ENCODE measurements at places on chromosomes 2 and 18.

GRCh38 chr2:6960659-6961058, 43.4 kb downstream of the RNF144A start:
- DNase-seq, result no peak

DNA sequence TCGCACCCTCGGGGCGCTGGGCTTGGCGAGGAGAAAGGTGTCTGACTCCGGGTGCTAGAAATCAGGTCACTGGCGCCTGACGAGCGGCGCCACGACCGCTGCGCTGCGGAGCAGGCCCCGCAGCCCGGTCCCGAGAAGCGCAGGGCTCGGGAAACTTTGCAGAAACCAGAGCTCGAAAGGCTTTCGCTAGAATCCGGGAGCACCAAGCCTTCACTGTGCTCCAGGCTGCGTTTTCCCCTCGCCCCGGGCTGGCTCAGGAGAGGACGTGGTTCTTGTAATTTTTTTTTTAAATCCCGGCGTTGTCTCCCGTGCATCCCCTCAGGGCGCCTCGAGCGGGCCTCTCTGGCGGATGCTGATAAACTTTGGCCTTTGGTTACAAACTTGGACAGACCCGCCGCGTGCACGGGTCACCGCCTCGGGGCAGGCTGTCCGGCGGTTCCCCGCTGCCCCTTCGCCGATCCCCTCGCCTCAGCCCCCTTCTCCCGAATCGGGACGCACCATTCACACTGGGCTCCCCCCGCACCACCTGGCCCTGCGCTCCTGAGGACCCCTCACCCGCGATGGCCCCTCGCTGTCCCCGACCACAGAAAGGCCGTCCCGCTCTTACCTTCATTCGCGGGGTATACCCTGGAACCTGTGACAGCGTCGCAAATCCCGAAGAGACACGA, 419 bp downstream of the EPHA4 start:
- DNase-seq, result no peak

- DNase-seq, result no peak
These were observed 266.7 kb upstream of the HDAC4 start for GRCh38 chr2:239667431-239667985.

DNA sequence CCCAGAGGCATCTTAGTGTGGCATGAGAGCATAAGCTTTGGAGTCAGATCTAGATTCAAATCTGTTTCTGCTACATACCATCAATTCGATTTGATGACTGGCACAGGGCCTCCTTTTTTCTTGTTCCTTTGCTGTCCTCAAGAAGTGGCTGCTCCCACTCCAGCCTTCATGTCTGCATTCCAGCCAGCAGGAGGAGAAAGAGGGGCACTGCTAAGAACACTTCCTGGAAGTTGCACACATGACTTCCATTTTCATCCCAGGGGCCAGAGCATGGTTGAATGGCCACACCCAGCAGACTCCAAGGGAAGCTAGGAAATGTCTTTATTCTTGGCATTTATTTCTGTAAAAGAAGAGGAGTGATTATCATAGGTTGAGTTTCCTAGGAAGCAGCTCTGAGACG, 50.4 kb downstream of the EML6 start:
- no peak for DNase-seq

GRCh38 chr2:238905644-238906043, 57.8 kb downstream of the TWIST2 start:
- DNase-seq, result no peak

- no peak for DNase-seq
These were observed 37.8 kb downstream of the GATA6 start for GRCh38 chr18:22207021-22207758.

- DNase-seq, result no peak
These were observed 3.2 kb downstream of the GPBAR1 start for GRCh38 chr2:218263817-218264641.

DNA sequence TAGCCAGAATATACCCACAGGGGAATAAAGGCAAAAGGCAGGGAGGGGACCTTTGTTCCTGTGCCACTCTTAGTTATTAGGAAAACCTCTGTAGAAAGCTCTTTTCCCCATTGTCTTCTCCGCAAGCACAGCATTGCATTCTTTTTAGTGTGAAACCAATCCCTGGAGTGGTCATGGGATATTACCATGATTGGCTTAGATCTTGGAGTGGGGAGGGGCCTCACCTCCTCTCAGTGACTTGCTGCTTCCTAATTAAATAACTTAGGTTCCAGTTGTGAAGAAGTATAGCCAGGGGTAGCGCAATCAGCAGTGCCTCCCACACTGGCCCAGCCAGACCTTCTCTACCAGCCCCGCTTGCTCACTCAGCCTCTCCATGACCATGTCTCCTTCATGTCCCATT, 49.9 kb upstream of the AFF3 start:
- no peak for DNase-seq

GRCh38 chr2:183259921-183260320, 135.7 kb downstream of the NUP35 start:
- DNase-seq, result no peak

DNA sequence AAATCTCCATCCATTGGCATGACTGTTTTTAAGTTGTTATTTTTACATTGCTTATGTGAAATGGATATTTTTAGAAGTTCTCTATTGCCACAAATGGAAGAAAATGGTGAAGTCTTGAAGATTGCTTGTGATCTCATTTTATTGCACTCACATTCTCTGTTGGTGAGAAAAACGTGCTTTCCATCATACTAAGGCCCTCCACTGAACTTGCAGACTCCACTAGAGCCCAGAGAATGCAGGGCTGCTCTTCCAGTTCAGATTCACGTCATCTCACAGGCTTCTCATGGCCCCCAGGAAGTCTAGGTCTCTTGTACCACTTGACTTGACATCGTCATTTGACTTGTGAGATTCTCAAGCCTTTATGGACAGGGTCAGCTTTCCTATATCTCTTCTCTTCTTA, 254.8 kb upstream of the COPS8 start:
- no peak for DNase-seq

DNA sequence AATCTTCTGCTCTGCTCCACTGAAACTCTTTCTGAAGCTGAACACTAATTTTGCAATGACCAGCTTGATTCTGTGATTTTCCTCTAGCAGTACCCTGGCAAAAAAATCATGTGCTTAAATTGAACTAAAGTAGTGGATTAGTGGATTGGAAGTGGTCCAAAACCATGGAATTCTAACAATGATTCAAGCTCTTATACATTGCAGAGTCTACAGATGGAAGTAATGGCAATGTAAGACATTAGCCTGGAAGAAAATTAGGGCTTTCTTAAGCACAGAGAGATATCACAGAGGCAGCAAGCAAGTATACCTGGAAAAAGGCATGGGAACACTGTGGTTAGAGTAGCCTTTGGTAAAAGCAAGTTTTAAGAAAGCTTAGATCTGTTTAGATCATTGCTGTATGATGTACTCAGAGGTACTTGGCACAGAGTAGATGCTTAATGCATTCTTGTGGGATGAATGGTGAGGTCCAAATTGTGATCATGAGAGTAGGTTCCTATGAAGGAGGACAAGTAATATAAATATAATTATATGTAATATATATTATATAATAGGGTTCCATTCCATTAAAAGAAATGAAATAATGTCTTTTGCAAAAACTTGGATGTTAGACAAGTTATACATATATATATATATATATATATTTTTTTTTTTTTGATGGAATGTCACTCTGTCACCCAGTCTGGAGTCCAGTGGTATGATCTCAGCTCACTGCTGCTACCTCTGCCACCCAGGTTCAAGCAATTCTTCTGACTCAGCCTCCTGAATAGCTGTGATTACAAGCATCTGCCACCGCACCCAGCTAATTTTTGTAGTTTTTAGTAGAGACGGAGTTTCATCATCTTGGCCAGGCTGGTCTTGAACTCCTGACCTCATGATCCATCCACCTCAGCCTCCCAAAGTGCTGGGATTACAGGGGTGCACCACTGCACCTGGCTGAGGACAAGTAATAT, 172.2 kb upstream of the SCN7A start:
- DNase-seq, result no peak

DNA sequence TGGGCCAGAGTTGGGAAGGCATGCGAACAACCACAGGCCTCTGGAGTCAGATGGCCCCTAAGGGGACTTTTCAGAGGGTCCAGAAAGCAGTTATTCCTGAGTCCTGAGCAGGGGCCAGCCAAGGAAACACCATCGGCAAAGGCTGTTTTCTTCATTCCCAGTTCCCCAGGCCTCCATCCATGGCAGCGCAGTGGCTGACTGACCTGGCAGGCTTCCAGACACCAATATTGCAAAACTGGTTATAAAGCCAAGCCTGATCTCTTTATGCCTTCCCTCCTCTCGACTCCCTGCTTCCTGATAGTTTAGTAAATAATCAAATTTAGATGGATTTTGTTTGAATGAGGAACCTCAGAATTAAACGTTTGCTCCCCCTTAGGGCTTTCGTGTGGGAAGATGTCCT, 133.4 kb upstream of the ITGA6 start:
- DNase-seq, result no peak

DNA sequence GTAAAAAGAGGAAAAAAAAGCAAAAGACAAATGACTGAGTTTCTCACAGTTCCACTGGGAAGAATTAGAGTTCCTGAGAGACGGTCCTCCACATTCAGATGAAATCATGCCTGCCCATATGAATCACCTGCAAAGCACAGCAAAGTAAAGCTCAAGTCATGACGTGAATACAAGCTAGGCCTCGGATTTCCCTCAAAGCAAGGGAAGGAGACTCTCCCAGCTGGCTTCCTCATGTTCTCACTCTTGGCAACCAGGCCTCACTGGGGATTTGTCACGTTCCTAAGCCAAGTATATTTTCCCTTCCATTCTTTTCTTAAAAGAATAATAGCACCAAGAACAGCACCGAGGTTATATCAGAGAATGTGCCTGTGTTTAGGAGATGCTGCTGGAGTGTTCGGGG, 47.0 kb downstream of the CYP27C1 start:
- peak; percentile 68 for DNase-seq

DNA sequence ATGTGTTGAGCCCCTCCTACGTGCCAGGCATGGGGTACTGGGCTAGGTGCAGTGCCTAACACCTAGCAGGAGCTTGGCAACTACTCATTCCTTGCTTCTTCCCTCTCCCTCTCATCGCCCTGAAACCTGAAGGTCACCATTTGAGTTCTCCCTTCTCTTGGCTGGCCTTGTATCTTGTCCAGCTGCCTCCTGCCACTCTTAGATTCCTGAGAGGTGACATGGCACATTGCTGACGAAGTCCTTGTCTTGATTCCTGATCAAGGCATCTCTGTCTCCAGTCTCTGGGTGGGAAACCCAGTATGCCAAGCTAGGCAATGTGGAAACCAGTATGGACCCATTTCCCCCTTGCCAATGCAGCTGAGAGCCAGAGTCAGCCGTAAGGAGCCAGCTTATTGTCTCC, 9.0 kb upstream of the EFR3B start:
- DNase-seq, result no peak

GRCh38 chr2:3121601-3122000, 256.0 kb downstream of the EIPR1 start:
- no peak for DNase-seq

GRCh38 chr2:191845248-191845715, 1.6 kb downstream of the CAVIN2 start:
- DNase-seq, result no peak

GRCh38 chr2:142756430-142756829, 121.0 kb upstream of the KYNU start:
- no peak for DNase-seq

- DNase-seq, result no peak
These were observed 1030.1 kb upstream of the POU3F3 start for GRCh38 chr2:103823847-103824246.

GRCh38 chr2:30235859-30236535, 4.7 kb downstream of the LBH start:
- DNase-seq, result no peak

DNA sequence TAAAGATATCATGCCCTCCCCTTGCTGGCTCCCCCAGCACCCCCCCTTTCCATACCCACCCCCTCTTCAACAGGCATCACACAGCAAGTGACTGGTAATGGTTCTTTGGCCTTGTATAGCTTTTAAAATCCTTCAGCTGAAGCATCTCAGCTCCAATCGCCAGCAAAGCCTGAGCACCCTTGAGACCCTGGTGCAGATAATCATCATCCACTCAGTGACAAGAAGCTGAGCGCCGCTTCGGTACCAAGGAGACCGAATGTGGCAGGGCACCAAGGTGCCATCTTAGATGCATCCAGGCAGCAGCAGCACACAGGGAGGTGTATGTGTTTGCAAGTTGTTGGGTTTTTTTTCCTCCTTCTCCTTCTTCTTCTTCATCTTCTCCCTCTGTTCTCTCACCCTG, 232.7 kb downstream of the BCL11A start:
- DNase-seq, result no peak

DNA sequence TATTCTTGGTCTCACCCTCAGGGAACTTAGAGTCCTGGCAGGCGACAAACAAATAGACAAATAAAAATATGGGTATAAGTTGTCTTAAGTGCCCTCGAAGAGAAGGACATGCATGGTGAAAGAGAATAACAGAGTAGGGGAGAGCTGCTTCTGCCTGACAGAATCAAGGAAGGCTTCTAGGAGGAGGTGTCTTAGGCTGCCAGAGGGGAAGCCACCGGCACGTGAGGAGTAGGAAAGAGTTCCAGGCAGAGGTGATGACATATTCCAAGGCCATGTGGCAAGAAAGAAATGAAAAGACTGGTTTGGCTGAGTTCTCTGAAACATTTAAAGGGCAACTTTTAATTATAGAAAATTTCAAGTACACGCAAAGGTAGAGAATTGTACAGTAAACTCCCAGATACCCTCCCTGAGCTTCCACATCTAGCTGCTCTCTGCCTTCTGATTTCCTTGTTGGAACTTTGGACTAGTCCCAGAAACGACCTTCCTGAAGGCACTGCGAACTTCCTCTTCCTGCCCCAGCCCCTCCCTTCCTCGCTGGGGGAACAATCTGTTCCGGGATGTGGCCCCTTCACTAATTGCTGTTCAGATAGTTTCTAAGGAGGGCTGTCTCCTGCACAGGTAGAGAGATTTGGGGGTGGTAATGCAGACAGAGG, 91.7 kb downstream of the DYSF start:
- peak; percentile 60 for DNase-seq

- DNase-seq, result no peak
These were observed 73.3 kb downstream of the NAB1 start for GRCh38 chr2:190722061-190722759.

DNA sequence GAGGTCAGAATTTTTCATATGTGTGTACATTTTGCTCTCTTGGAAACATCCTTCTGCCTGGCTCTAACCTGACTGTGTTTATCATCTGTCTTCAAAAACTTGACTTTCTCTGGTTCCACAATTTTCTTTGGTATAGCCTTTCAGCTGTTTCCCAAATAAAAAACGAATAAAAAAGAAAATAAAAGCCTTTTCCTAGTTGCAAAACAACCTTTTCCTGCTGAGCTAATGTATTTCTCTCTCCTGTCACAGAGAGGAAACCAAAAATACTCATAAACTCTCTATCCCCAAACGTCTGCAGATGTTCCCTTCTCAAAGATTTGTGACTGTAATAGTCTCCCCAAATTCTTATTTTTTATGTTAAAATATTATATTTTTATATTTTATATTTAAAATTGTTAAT, 505.3 kb upstream of the SLC39A10 start:
- no peak for DNase-seq

GRCh38 chr2:217836901-217837491, 165.8 kb downstream of the TNS1 start:
- no peak for DNase-seq

- DNase-seq, result no peak
These were observed 85.6 kb downstream of the MBP start for GRCh38 chr18:77046994-77047393.

All from ascending aorta (tissue), 2 donors.